ENCODE measurements at places on chromosomes 2 and 18.

GRCh38 chr2:12856934-12857601 lies 140.3 kb downstream of the TRIB2 start:
- no peak for DNase-seq

DNA sequence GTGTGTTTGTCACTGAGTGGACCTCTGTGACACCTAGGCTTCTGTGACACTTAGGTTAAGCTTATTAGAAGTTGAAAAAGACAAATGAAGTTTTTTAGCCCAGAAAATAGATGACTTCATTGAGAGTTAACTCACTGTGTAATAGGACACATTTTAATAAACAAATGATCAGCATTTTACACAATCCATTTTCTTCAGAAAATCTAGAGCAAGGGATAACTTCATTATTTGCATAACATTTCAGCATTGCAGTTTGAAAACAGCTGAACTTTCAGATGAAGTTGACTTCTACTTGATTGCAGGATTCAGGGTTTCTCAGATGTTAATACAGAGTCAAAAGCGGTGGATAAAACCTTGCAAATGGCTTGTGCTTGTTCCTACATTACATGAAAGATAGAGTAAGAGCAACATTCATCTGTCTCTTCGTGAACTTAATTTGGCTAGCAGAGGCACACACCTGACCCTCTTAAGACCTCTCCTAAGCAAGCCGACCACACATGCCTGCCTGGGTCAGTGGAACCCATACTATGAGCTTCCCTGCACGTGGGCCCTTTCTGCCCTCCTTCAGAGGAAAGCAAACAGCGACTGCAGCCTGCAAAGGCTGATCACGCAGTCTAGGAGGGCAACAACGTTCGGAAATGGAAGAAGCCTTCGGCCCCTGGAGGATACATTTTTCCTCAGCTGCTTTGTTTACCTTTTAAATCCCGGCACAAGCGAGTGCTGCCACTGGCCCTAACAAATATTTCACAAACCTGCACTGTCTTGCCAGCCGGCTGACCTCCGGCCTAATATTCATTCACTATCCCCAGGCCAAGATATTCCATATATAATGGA lies 16.6 kb downstream of the ITGB1BP1 start:
- DNase-seq: no peak

- no peak for DNase-seq
Observed at GRCh38 chr2:47008381-47009252, 93.0 kb upstream of the MCFD2 start.

GRCh38 chr2:153232464-153232863 lies 246.1 kb downstream of the RPRM start:
- no peak for DNase-seq

GRCh38 chr18:55086906-55087305 lies 127.6 kb upstream of the CCDC68 start:
- DNase-seq: no peak

DNA sequence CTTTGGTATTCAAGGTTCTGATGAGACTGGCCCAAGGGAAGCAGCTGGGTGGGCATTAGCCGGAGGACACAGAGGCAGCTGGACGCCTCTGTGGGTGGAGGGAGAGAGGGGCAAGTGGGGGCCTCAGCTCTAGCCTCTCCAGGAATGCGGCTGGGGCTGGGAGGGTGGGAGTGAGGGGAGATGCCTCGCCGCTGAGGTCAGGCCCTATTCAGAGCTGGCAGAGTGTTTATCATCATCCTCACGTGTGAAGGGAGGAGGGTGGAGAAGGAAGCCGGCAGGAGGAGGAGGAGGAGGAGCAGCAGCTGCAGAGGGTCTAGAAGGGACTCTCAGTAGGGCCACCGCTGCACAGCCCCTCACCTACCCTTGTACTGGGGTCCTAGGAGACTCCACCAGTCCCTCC lies 43.1 kb downstream of the TNS1 start:
- DNase-seq: no peak

DNA sequence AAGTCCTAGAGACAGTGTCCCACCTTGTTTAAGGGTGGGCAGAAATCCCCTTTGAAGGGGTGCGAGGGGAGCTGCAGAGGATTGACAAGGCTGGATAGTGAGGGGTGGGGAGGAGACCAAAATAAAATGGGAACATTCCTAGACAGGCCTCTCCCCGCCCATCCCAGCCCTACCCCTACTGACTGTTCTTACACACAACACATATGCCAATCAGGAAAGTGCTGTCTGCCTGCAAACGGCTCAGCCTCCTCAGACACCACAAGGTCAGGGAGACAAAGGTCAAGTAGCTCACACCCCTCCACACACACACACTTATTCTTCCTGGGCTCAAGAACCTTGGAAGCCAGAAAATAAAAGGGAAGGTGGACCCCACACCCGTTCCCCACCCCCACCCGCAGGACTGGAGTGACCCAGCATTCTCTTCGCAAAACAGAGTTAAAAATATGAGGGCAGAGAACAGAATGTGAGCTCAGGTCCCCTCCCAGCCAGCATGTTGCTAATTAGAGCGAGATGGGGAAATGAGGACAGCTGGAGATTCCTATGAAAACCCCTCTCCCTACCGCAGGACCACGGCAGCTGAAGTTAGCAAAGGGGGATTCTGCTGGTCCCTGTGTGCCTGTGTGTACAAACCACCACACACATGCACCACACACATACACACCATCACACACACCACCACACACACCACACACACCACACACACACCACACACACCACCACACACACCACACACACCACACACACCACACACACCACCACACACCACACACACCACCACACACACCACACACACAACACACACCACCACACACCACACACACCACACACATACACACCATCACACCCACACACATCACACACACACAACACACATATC lies 197.8 kb downstream of the TNS1 start:
- no peak for DNase-seq

GRCh38 chr18:34098109-34098508 lies 126.6 kb downstream of the NOL4 start:
- no peak for DNase-seq

DNA sequence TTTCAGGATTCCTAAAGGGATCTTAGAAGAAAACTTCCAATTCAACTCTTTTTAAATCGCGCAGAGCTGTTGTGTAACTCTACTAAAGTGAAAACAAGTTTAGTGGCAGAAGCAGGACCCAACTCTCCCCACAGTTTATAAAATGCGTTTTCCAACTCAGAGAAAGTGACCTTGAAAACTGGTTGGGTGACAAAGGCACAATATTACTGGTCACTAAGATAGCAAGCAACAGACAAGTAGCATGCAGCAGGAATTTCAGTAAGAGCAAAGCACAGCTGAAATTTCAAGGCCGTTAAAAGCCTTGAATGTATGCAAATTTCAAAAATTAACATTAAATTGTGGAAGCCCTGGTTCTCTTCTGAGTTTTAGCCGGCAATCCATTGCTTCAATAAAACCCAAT lies 66.9 kb downstream of the STK39 start:
- no peak for DNase-seq

DNA sequence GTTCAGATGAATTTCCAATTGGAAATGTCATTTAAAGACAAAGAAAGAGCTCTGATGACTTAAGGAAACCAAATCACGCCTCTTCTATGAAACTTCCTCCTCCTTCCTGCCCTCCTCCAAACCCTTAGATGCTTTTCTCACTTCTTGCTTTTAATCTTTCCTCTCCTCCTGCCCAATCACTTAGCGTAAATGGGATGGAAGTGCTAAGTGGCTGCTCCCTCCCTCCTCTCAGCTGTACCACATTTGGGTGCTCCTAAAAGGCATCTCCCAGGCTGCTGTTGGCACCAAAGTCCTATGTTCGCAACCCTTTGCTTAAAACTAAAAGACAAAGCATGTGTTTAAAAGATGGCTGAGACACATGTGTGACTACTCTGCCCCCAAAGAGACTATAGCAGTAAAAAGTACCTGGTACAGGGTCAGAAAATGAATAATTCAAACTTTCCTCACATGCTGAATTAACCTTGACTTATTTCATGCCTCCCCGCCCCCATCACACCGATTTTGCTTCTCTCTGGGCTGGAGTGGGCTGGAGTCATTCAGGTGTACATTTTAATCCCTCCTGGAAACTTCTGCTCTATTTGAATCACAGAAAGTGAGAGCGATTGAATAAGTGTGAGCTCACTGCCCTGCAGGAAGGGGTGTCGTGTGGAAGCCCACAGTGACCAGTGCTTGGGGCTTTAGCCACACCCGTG lies 59.2 kb upstream of the KLF7 start:
- DNase-seq: peak; percentile 77

- peak; percentile 77 for DNase-seq
Observed at GRCh38 chr2:950080-950966, at the start of gene SNTG2. SNTG2 (plus strand) TSS chr2:950849; CDS start chr2:950997, 148 bp downstream.

GRCh38 chr2:179285060-179285459 lies 20.4 kb upstream of the SESTD1 start:
- DNase-seq: no peak

DNA sequence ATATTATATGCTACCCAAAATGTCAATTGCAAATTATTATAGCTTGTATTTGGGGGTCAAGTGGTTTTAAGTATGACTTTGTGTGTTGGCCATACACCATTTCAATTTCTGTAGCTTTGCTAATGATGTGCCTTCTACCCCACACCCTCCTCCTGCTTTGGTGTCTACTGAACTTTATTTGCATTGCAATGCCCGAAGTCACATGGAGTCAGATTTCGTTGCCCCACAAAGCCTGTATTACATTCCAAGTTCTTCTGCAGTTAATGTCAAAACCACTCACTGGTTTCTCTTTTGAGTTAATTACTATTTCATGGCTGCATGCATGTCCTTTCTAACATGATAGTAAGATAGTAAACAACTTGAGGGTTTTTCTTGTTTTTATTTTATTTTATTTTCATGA lies 528.9 kb downstream of the RIT2 start:
- no peak for DNase-seq

GRCh38 chr18:43634994-43635393 lies 357.7 kb upstream of the SYT4 start:
- no peak for DNase-seq

GRCh38 chr2:7609974-7610373 lies 692.8 kb downstream of the RNF144A start:
- no peak for DNase-seq

DNA sequence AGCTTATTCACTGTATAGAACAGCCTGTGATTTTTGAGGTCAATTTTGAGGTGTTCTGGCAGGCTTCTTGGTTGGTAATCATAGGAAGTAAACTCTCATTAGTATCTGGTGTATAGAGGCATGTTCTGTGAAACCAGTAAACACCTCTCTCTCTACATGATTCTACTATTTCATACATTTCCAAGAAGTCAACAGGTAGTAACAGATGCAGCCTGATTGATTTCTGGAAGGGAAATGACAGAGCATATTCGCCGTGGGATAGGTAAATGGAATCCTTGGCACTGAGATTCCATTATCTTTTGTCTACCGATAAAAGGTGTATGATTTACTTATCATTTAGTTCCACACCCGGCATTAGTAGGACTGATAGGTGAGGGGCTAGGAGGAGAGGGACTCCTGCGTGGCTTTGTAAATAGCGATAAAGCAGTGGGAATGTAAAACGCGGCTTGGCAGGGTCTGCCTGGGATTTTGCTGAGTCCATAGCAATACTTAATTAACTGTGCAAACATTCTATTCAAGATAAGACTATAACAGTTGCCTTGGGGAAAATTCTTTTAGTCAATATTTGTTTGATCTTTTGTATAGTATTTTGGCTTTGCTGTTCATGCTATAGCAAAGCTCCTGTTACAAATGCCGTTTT lies 32.3 kb downstream of the LYPD6B start:
- no peak for DNase-seq

- DNase-seq: no peak
Observed at GRCh38 chr18:68848242-68848641, 50.4 kb downstream of the CCDC102B start.

DNA sequence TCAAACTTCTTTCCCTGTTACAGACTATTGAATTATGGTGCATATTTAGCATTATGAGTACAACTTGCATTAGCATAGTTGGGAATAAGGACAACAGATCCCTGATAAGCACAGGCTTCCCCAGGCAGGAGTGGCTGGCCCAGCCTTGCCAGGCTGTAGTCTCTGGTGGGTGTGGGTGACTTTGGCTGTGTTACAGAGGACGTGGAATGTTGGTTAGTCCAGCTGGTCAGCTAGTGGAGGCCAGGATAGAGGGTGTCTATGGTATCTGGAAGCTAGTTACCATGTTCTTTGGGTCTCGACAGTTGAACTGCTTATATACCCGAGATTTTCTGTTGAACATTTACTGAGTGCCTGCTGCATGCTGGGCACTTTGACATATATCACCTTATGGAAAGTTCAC lies 4.7 kb downstream of the SH3RF3 start:
- DNase-seq: no peak

DNA sequence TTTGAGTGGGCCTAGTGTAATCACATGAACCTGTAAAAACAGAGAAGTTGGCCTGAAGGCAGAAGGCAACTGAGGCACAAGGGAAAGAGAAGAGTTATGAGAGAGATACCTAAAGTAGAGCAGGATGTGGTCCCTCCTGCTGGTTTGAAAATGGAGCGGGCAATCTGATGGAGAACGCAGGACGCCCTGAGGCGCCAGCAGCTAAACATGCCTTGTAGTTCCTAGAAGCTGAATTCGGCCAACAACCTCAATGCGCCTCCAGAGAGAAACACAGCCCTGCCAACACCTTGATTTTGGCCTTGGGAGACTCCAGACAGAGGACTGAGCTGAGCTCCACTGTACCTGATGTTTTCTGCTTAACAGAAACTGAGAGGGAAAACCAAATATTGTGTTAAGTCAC lies 469.9 kb downstream of the SOCS6 start:
- DNase-seq: no peak

GRCh38 chr2:190478572-190479195 lies 55.8 kb downstream of the NEMP2 start:
- DNase-seq: no peak

GRCh38 chr2:154554046-154554445 lies 144.4 kb upstream of the KCNJ3 start:
- DNase-seq: no peak

GRCh38 chr2:28662044-28662443 lies 89.6 kb upstream of the PPP1CB start:
- no peak for DNase-seq

- DNase-seq: no peak
Observed at GRCh38 chr2:126317790-126318431, 338.0 kb upstream of the GYPC start.

DNA sequence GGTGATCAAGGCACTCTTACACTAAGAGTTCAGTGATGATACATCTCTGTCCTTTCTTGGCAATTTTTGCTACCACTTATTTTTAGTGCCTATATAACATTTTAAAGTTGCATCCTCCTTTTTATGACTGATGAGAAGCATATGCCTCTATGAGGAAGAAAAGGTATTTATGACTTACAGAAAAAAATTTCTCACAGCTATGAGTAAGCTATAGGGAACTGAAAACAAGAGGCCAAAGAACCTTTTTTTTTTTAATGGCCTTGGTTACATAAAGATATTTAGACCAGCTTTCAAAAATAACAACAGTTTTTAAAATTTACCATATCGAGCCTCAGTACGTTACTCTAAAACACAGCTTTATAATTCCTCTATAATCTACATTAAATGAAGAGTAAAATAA lies 21.3 kb downstream of the MBD5 start:
- DNase-seq: no peak
